ENCODE measurements at places on chromosomes 2 and 18.

GRCh38 chr2:205245652-205246051, 436.6 kb upstream of the NRP2 start:
- DNase-seq = no peak

GRCh38 chr2:109466674-109467575, 146.8 kb downstream of the SEPTIN10 start:
- DNase-seq = no peak

DNA sequence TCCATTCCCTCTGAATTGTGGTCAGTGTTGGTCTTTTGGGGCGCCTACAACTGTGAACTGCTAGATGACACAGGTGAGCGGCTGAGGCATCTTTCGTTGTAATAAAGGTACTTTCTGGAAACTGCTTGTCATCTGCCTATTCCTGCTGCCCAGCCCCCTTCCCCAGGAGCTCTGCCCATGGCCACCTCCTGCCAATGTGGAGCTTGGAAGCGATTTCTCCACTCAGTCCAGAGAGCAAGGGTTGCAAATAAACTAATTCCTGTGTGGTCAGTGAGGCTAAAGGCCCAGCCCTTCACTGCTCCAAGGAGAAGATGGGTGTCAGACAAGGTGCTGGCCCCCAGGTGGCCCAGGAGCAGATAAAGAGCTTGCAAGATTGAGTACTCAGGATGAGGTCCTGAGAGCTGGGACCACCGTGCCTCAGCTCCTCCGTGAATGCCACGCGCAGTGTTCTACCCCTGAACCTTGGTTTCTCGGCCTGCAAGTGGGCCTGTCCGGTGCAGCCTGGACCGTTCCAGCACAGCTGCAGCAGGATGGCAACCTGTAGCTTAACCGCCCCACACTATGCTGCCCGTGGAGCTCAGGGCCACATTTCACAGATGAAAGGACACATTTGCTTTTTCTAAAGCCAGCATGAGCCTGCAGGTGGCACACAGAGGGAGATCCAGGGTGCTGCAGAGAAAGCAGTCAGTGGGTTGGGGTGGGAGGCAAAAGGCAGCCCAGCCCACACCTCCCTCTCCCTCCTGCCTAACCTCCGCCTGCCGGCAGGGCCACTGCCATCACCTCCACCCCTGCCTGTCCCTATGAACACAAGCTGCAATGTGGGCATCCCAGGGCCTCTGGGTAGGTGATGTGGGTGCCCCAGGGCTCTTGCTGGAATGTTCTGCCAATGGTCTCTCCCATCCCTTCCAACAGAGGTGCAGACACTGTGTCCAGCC, 78.7 kb upstream of the OTOF start:
- DNase-seq = no peak

GRCh38 chr2:65292461-65293011, 64.9 kb downstream of the ACTR2 start:
- DNase-seq = no peak

DNA sequence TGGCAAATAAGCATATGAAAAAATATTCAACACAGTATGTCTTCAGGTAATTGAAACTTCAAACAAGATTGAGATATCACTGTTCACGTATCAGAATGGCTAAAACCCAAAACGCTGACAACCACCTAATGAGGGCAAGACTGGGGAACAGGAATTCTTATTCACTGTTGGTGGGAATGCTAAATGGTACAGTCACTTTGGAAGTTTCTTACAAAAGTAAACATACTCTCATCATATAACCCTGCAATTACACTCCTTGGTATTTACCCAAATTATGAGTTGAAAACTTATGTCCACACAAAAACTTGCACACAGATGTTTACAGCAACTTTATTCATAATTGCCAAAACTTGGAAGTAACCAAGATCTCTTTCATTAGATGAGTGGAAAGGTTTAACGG, 30.1 kb downstream of the BUB1 start:
- DNase-seq = no peak

GRCh38 chr2:65714866-65715265, 282.5 kb upstream of the SPRED2 start:
- no peak for DNase-seq

DNA sequence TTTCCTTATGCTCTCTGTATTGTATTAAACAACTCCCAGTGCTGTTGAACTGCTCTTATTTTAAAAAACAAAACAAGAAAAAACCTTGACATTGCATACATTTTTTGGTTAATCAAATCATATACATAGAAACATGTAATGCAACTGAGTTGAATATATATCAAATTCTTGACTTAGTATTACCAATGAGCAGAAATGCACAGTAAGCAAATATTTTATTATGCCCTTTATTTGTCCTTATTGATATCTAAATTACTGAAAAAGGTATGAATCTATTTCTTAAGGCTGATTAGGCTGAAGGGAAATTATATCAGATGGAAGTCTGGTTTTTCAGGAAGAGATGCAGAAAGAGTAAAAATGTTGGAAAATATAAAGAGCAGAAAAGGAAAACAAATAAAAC, 6.9 kb upstream of the KDM3A start:
- DNase-seq = no peak

GRCh38 chr2:9364791-9365497, 58.4 kb downstream of the ITGB1BP1 start:
- DNase-seq = no peak

- no peak for DNase-seq
These were observed 335.7 kb upstream of the NRP2 start for GRCh38 chr2:205346649-205347048.

All from effector CD4-positive, alpha-beta T cell (primary cell).